Progenitor cell of endocrine pancreas (in vitro differentiated cells): ENCODE measurements at places on chromosomes 5 and 9.

DNA sequence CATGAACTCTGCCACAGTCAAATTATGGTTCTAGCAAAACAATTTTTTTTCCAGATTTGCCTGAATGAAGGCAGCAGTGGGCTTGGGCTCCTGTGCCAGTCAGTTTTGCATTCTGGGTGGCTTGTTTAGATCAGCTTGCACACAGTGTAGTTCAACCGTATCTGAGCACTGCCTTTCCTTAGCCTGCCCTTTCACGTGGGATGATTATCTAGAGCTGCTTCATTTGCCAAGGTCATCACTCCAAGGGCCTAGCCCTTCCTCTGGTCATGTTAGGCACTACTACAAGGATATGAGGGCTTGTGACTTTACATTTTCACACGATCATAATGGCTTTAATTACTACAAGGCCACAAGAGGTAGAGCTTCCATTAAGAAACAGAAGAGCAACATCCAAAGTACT, 150.6 kb upstream of the EFNA5 start:
- no peak for DNase-seq

- no peak for DNase-seq
Measured at GRCh38 chr5:130885027-130885426, 280.0 kb downstream of the HINT1 start.

DNA sequence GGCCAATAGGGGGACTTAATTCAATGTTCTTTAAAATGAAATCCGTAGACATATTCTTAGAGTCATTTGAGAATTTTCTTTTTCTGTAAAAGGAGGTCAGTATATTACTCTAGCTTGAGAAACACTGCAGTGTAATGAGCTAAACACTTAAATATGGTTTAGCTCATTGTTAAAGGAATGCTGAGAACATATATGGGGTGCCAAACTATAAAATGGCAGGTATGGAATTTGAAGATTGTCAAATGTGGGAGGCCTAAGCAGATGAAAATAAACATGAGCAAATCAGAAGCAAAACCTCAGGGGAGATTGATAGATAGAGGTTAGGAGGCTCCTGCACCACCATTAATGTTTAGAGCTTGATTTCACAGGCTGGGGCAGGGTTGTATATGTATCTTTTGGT, 57.9 kb downstream of the STX17 start:
- DNase-seq: no peak

DNA sequence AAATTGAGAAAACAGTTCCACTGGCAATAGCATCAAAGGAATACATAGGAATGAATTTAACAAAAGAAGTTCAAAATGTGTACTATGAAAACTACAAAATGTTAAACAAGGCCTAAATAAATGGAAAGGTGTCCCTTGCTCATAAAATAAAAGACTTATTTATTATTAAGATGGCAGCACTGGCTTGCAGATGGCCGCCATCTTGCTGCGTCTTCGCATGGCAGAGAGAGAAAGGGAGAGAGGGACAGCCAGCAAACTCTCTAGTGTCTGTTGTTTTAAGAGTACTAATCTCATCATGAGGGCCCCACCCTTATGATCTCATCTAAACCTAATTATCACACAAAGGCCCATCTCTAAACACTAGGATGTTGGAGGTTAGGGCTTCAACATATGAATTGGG, 47.1 kb downstream of the ABLIM3 start:
- no peak for DNase-seq

DNA sequence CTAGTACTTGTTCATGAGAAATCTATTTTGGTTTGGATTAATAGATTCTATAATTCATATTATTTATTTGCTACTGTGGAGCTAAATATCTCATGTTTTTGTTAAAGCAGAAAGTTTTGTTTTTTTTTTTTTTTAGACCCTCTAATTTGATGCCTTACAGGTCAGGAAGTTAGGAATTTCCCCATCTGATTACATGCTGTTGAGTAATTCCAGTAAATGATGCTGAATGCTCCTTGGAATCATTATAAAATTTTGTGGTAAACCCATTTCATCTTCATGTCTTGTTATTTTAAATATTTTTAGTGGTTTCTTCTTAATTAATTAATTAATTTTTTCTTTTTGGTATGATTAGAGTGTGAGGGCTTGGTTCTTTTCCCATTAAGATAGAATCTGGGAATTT, 35.6 kb downstream of the NNT start:
- DNase-seq: no peak

DNA sequence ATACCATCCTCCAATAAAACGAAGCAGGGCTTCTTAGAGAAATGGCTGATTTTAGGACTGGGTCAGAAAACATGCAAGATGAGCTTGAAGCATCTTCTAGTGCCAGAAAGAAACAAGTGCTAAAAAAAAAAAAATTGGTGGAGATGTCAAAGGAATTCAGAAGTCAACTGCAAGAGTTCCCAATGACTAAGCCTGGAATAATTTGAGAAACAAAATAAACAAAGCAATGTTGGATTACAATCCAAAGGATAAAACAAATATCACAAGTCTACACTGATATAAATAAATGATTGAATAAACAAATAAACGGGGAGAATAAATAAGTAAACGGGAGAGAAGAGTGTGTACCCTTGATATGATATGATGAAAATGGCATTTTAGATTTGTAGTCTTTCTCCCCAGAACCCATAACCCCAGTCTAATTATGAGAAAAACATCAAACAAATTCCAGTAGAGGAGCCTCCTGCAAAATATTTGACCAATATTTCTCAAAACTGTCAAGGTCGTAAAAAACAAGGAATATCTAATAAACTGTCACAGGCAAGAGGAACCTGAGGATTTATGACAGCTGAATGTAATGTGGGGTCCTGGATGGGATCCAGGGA, 63.5 kb upstream of the CCL21 start:
- no peak for DNase-seq

- DNase-seq: no peak
Measured at GRCh38 chr5:52794519-52794918, 6.8 kb downstream of the ITGA1 start.

- no peak for DNase-seq
Measured at GRCh38 chr5:1783216-1783554, 16.5 kb downstream of the MRPL36 start.

GRCh38 chr9:105187781-105188180, 56.7 kb upstream of the SLC44A1 start:
- no peak for DNase-seq
